ENCODE measurements at places on chromosomes 16 and 17.

DNA sequence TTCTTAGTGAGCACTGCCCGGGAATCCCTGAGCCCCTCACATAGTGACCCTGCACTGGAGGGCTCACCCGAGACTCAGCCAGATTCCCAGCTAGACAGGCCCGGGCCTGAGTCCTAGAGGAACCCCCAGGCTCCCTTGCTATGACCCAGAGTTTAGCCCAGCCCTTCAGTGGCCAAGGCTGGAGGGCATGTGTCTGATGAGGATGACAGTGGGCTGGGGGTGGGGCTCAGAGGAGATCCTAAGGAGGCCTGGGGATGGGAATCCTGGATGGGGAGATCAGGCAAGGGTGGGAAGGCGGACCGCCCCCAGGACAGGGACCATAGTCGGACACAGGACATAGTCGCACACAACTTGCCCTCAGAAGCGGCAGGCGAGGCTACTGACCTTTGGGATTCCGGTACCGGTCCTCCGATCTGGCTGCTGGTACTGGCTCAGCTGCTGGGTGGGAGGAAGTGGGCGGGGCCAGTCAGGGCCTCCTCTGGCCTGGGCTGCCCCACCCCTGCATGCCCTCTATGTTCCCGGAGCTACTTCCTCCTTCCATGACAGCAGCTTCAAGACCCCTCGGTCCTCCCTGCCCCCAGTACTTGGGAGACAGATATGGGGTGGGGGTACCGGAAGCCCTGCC lies 1.1 kb downstream of the CD79B start:
- DNase-seq, result peak; percentile 67

DNA sequence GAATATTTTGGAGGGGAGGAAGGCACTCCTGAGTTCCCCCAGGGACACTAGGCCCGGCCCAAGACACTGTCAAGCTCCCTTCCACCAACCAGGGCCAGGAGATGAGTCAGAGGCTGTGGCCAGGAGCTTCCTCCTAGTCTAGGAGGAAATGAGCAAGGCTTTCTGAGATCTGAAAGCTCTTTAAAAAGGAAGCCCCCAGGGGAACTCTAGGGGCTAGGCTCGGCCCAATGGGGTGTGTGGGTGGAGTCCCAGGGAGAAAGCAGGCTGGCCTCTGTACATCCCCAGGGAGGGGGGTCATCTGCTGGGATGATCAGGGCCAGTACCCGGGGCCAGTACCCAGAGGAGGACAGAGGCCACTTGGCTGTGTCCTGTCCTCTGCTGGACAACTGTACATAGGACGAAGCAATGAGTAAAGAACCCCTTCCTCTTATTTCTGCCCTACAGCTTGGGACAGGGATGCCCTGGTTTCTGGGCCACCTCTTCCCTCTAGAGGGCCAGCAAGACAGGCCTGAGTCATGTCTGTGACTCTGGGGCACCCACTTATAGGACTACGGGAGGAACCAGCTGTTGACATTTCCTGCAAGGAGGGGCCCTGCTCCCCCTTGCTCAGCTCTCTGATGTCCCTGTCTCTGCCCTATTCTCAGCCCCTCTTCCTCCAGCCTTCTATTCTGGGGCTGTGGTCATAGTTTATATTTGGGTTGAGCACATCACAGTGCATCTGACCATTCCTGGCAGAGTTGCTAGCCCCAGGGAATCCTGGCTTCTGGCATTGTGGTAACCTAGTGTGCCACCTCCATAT lies 2.7 kb downstream of the FHOD1 start:
- DNase-seq, result peak; percentile 98

GRCh38 chr17:65197201-65197600 lies 60.0 kb downstream of the RGS9 start:
- DNase-seq, result no peak

DNA sequence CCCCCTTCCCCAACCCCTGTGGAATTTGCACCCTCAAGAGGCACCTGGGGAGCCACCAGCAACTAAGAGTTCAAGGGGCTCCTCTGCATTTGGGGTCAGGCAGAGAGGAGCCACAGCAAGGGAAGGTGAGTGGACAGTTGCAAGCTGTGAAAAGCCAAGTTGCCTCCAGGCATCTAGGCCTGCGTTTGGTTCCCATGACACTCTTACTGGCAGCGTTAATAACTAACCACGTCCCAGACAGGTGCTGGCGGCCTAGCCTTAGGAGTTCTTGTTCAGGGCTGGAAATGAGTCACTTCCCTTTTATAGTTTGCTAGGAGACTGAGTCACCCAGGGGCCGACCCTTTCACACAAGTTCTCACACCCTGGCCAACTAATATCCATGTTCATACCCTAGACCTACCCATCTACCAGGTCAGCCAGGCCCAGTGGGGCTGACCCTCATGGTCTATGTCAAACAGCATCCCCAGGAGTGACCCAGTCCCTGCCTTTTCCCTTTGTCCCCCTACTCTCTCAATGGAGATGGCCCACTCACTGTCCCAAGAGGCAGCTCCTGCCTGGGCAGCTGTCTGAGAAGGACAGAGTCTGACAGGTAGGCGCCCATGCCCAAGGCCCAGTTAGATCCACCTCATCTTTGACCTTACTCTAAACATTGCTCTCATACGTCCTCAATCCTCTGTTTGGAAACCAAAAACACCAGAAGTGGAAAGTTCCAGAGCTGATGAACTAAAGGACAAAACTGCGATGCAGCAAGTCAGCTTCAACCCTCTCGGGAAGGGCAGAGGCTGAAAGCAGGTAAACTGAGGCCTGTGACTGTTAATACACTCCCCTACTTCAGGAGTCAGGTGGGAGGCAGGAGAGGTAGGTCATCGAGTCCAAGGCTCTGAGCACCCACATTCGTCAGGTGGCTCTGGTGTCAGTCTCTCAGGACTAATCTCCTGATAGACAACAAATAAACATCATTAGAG lies 300.6 kb downstream of the SOX9 start:
- no peak for DNase-seq

DNA sequence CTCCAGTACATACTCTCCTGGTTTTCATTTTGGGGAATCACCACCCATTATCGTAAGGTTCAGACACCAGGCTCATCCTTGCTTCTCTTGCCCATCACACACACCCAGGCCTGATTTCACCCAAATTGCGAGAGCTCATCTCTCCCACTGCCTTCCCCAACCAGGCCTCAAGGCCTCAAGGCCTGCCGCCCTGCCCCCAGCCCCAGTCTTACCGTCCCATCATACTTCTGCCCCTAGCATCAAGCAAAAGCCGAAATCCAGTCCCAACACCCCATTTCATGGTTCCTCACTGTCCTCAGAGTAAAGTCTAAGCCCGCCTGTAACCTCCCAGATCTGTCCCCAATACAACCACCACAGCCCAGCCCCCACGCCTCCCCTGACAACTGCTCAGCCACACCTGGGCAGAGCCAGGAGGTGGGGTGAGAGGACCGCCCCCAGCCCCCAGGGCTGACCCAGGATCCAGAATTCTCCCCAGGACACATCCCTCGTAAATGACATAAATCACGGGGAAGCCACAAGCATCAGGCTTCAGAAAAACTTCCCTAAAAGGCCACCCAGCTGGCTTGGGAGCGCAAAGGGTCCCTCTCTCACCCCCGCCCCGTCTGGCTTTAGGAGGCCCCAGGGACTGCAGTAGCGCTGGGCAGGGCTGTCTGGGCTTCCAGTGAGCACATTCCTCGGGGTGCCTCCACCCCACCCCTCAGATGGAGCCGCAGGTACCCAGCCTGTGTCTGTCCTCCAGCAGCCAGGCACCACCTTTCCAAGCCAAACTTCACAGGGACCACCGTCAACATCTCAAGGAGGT lies 9.6 kb upstream of the P2RX1 start:
- DNase-seq, result no peak

- no peak for DNase-seq
Observed at GRCh38 chr17:44105941-44106340, 17.5 kb downstream of the HDAC5 start.

DNA sequence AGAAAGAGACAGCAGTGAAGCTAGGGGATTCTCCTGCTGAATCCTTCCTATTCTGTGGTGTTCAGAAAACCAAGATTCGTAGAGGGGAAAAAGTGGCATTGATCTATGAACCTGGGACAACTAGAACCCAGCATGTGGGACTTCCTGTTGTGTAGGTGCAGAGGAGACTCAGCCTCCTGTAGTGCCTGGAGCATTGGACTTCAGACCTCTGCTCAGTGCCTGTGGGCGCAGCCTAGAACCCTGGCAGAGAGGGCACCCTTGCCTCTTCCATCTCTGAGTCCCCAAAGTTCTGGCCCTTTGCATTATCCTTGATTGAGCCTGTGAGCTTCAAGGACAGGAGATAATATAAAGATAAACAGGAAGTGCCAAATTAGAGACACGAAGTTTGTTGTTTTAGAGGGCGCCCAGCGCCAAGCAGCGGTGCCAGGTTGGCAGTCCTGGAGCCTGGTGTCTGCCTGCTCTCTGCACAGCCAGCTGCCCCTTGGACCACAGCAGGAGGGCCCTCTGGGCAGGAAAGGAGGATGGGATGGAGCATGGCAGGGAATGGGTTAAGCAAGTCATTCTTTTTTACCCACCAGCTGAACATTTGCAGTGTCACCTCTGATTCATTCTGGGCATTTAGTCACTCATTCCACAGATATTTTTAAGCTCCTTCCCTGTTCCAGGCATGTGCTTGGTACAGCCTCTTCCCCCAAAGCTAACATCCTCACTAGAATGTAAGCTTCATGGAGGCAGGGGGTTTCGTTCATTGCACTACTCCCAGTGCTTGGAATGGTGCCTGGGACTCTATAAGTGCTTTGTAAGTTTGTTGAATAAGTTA lies 11.9 kb upstream of the SP6 start:
- peak; percentile 51 for DNase-seq

DNA sequence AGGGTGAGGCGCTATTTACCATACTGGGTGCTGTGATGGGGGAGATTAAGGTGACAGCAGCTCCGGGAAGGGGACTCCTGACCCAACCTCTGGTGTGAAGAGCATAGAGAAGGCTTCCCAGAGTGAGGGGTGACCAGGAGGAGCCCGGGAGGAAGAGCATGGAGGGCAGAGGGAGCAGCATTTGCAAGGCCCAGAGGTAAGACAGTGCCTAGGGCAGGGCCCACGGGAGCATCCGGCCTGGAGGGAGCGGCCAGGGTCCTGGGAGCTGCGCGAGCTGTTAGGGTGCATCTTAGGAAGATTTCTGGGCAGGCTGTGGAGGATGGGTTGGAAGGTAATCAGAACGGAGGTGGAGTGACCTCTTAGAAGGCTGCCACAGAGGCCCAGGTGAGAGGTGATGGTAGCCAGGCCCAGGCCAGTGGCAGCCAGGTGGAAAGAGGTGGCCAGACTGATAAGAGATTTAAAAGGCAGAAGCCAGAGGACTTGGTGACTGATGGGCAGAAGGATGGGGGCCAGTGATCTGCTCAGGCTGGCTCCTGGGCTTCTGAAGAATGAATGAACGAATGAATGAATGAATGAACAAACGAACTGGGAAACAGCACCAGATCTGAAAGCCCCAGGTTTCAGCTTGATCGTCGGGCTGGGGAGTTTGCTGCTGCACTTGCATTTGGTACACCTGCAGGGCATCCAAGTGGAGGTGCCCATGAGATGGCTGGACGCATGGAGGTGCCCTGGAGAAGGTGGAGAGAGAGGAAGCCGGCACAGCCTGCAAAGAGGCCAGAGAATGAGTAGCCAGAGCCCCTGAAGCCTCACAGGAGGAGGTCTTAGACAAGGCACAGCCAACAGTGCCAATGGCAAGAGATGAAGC lies 13.0 kb upstream of the TMEM92 start:
- no peak for DNase-seq

DNA sequence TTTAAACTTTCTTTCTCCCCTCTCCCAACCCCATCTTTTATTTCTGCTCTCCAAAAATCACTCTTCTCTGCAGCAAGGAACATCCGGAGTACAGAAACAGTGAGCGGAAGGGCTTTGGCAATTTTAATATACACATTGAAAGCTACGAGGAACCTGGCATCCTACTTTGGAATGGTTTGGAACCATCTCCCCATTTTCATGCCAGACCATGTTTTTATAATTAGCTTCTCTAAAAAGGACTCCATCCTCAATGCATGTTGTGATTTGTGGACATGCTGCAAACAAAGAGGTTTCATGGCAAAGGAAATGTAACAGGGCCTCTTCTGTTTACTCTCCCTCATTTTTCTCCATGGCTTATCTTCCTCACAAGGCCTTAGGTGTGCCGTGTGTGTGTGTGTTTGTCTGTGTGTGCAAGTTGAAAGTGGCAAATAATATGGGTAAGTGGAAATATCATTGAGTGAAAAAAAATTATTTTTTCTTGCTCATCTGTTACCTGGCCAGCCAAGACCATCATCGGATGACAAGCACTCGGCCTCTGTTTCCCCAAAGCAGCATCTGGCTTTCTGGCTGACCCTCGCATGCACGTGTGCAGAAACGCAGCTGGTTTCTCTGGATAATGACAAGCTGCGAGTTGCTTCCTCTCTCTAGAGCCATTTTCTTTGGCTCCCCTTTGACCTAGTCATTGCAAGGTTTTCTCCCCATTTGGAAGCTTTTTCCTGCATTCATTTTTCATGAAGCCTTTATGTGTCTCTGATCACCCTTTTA lies 585.0 kb downstream of the TMEM114 start:
- DNase-seq, result no peak

DNA sequence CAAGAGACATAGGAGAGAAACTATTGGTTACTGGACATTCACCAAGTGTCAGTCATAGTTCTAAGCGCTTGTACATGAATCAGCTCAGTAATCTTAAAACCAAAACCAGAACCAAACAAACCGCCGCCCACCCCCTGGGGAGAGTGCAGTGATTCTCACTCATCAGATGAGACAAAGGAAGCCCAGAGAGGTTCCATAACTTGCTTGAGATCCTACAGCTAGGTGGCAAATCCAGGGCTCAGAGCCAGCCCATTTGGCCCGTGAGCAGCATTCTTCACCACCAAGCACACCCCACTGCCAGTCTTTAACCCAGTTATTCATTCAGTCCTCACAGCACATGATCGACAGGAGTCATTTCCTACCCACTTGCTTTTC lies 37.2 kb upstream of the RGS9 start:
- peak; percentile 94 for DNase-seq

- peak; percentile 100 for DNase-seq
Observed at GRCh38 chr16:22190081-22190775, 15.8 kb upstream of the EEF2K start.

DNA sequence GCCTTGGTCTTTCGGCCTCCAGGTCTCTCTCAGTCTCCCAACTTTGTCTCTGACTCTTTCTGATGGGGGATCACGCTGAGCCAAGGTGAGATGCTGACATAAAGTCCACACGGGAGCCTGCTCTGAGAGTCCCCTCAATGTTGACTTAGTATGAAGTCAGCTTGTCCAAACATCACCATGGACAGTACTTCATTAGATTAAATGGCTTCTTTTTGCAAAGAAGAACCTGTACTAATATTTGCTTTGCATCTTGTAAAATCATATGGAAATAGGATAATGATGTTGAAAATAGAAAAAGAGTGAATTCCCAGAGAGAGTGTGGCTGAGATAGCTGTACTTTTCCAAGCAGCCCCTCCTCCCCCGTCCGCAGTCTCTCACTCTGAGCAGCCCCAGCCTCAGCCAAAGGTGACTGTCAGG lies 56.7 kb upstream of the SIAH1 start:
- DNase-seq, result no peak

- DNase-seq, result no peak
Observed at GRCh38 chr16:57763285-57764005, 27.9 kb downstream of the KATNB1 start.

GRCh38 chr16:17497648-17498047 lies 26.9 kb upstream of the XYLT1 start:
- no peak for DNase-seq
